ENCODE measurements at places on chromosomes 12 and 14. TPM values are rescaled to one million over a fixed set of nuclear protein-coding genes. Genes with fewer than 3 reads are reported as not detected.

- DNase-seq, result no peak
These were observed 62.3 kb upstream of the TMEM132C start for GRCh38 chr12:128204711-128205110.

DNA sequence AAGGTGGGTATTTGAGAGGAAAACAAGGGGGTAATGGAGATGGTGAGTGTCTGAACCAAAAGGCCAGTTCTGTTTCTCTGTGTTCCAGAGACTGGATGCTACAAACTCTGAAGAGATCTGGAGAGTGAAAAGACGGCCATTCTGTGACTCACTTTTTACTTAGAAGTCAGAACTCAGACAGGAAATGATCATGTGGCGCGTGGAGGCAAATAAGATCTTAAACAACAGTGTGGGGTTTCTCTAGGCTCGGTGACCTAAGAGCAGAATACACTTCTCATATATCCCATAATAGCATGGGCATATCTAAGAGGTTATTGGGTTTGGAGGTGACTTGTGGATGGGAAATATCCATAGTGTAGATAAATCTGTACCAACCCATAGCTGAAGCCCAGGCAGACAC is 463.5 kb downstream of the TMEM132D start:
- DNase-seq, result no peak

GRCh38 chr12:90979951-90980350 is 24.8 kb downstream of the EPYC start:
- DNase-seq, result no peak

DNA sequence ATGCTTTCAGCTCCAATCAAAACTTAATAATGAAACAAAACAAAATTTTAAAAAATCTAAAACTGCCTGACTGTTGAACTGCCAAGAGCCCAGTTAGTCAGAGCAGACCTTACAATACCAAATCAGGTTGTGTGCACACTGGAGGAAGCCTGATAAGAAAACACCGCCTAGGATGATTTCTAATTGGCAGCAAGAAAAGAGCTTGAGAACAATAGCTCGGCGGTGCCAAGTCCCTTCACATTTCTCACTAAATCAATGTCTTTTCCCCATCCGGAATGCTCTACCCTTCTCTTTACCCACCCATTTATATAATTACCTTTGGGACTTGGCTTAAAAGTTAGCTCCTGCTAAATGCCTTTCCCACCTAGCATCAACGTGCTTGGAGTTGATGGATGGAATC is 256.7 kb downstream of the C12orf75 start:
- no peak for DNase-seq

DNA sequence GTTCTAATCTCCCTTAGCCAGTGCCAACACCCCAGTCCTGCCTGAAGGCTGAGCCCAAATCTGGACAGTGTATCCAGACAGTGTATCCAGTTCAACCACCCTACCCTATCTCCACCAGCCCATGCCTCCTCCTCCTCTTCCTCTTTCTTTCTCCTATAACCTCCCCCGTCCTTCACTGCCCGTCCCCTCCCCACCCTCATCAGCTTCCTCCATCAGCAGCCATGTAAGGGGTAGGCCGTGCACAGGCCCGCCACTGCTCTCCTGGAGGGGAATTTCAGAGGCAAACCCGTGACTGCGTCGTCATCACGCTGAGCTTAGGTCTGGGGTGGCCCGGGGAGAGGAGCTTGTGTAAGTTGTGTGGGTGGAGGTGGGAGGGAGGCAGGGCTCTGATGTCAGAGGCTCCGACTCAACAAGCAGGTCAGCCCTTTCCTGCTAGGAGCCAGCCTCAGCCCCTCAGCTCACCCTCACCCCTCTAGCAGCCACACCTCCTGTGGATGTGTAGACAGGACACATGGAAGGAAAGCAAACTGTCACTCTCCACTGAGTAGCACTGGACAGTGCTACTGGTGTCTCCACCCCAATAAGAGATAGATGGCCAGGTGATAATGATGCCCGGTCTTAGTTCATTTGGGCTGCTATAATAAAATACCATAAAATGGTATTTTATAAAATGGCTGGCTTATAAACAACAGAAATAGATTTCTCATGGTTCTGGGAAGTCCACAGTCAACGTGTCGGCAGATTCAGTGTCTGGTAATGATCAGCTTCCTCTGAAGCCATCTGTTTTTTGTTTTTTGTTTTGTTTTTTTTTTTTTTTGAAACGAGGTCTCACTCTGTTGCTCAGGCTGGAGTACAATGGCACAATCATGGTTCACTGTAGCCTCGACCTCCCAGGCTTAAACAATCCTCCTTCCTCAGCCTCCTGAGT is 50.5 kb downstream of the IRF2BPL start:
- peak; percentile 83 for DNase-seq

GRCh38 chr12:132886529-132887477 is 602 bp downstream of the CHFR start:
- no peak for DNase-seq

- no peak for DNase-seq
These were observed 11.1 kb upstream of the RTL1 start for GRCh38 chr14:100914597-100915021.

GRCh38 chr12:94427501-94428381 is 31.9 kb downstream of the CEP83 start:
- no peak for DNase-seq

ANO2 gene
- total RNA-seq, result 13.6 TPM

Data from cardiac septum (tissue), 1 donor.